ENCODE measurements at places on chromosomes 11 and 22. TPM values are rescaled to one million over a fixed set of nuclear protein-coding genes. Genes with fewer than 3 reads are reported as not detected.

GRCh38 chr11:46272816-46273427 lies 4.5 kb upstream of the CREB3L1 start:
- peak; percentile 71 for DNase-seq

The OR2AG1 gene
- total RNA-seq = not detected

GRCh38 chr22:31246687-31247086 lies 34.6 kb downstream of the LIMK2 start:
- no peak for DNase-seq

DNA sequence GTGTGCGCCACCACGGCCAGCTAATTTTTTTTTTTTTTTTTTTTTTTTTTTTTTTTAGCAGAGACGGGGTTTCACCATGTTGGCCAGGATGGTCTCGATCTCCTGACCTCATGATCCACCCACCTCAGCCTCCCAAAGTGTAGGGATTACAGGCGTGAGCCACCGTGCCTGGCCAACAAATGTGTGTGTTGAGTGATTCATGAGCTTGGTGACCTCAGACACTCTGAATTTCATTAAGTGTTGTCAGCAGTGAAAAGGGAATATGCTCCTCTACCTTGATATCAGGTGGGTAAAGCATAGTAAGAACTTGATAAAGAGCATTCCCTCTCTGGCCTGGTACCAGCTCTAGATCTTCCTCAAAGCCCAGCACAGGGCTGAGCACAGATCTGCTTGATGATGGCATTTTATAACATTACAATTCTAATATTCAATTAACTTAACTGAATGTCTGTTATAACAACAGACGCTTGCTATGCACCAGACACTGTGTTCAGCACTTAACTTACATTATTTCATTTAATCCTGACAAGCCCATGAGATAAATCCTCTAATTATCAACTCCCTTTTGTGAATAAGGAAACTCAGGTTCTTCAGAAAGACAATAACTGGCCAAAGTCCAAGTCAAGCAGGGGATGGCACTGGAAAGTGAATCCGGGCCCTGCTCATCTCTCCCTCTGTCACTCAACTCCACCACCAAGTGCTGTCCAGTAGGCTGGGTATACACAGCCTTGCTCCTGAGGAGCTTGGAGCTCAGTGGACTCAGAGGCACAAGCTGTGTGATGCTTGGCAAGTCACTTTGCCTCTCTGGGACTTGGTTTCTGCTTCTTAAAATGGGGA lies 13.0 kb downstream of the TBC1D10A start:
- no peak for DNase-seq

The CREB3L1 gene
- 14.8 TPM for total RNA-seq

DNA sequence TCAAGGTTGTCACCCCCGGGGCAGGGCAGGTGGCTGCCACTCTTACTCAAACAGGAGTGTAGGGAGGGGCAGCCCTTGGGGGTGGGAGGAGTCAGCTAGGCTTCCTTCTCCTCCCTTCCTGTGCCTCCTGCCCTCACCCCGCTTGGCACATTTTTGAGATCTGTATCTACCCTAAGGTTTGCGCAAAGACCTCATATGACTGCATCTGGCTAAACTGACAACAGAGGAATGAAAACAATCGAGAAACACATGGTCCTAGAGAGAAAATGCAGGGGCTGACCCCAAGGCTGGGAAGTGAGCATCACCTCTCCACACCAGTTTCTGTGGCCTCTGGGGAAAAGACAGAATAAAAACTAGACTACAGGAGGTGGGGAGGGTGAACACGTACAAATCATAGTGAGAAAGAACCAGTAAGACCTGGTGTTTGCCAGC lies 28.1 kb downstream of the IGSF9B start:
- DNase-seq = no peak

GRCh38 chr22:40709752-40710413 lies 30.6 kb downstream of the MCHR1 start:
- peak; percentile 66 for DNase-seq

The CDC42EP2 gene
- total RNA-seq = 35.0 TPM

DNA sequence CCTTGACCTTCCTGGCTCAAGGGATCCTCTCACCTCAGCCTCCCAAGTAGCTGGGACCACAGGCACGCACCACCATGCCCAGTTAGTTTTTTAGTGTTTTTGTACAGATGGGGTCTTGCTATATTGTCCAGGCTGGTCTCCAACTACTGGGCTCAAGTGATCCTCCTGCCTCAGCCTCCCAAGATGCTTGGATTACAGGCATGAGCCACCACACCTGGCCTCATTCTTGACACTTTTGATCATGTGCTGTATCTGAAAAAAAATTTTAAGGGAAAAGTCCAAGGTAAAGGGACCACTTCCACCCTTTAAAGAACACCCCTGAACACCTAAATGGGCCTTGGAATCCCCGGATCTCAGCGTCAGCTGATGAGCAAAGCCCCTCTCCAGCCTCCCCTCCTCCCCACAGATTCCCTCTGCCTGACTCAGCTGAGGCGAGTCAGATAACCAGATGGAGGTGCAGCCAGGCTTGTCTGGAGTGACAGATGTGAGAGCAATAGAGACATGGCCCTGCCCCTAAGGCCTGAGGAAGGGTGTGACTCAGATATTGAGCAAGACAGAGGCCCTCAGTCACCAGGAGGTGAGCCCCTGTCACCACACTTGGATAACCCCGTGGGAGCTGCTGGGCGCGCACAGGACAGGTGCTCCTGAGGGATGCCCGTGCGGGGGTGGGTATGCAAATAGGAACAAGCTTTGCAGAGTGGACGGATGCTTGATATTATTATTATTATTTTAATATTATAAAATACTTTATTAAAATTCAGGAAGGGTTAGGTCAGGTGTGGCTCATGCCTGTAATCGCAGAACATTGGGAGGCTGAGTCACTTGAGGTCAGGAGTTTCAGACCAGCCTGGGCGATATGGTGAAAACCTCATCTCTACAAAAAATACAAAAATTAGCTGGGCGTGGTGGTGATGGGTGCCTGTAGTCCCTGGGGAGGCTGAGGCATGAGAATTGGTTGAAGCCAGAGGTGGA lies 5.0 kb upstream of the CCDC88B start:
- DNase-seq = no peak

DNA sequence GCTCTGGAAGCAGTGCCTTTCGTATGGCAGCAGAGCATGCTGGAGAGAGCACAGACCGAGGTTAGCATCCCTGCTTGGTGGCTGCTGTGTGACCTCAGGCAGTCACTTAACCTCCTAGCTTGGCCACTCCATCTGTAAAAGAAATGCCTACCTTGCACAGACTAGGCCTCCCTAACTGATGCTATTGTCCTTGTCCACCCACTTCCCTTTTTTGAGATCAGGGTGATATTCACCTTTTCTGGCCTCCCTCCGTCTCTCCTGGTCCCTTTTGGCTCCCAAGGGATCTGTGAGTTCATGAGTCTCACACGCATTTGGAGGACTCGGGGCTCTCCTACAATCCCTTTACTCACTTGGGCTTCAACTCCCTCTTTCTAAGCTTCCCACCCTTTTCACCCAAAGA lies 37.2 kb downstream of the TECTA start:
- DNase-seq = no peak

- DNase-seq = no peak
These were observed 54.8 kb upstream of the PHF21B start for GRCh38 chr22:45064313-45065278.
